ENCODE measurements at places on chromosomes 6 and 20. TPM values are rescaled to one million over a fixed set of nuclear protein-coding genes. Genes with fewer than 3 reads are reported as not detected.

GRCh38 chr6:44161997-44162338 lies 3.3 kb downstream of the CAPN11 start:
- no peak for DNase-seq

GRCh38 chr20:59806578-59806975 lies 126.9 kb downstream of the SYCP2 start:
- DNase-seq = no peak

GRCh38 chr6:71236926-71237434 lies 51.6 kb upstream of the OGFRL1 start:
- DNase-seq = no peak

DNA sequence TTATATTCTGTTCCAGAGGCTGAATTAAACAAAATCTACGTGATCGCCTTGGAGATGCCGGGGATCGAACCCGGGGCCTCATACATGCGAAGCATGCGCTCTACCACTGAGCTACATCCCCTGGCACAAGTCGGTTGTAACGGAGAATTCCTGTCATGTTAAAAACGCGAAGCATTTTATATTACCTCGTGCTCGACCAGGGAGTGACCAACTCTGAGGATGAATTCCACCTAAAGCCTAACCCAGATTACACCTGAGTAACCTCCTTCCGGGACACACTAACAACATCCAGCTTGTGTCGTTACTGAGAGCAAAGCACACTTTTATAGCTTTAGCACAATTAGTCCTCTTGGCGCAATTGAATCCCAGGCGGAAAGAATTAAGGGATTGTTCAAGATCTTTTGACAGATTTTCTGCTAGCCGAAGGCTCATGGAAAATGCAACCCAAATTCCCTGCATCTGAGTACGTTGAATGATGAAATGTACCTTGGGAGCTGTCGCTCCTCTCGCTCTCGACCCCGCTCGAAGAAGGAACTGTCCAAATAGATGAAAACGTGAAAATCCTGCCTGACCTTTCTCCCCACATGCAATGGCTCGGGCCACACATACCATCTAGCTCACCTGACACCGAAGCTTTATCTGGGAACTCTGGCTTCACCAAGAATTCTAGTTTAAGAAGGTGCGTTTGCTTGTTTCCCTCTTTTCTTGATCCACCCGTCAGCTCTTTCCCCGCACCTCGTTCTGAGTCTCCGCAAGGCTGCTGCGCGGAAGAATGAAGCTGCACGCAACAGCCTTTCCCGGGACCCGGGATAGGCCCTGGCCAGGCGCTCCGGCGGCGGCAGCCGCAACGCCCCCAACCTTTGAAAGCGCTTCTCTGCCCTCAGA lies 148.3 kb downstream of the GPX5 start:
- no peak for DNase-seq

GRCh38 chr6:161463071-161463470 lies 189.2 kb upstream of the AGPAT4 start:
- DNase-seq = no peak

DNA sequence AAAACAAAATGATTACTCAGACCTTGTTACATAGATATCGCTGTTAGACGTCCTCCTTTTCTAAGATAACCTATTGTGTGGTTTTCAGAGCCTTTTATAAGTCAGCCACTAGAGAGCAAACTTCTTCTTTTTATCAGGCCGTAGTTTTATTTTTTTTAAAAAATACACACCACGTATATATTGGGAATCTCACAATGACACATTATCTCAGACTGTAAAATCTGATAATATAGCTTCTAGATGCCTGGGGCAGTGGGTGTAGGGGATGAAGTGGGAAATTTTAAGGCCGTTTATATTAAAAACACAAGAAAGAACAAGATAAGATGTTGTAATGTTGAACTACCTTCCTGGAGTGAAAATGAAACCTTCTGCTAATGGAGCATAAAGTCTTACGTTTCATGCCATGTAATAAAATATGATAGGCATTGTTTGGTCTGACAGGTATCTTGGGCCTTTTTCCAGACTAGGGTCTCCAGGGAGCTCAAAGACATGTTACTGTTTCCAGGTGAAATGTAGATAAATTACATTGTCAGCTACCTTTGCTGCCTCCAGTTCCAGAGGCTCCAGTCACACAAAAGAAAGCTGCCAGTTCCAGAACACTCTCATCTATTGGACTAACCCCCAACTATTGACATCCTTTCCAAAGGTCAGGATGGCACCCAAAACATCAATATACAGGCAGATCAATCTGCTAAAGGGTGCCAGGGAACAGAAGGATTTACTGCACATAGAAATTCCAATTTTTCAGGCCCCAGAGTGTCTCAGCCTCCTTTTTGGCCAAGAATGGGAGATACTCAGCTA lies 130.2 kb upstream of the AKIRIN2 start:
- no peak for DNase-seq

- DNase-seq = no peak
Observed at GRCh38 chr6:107867302-107867615, 43.1 kb upstream of the SCML4 start.

DNA sequence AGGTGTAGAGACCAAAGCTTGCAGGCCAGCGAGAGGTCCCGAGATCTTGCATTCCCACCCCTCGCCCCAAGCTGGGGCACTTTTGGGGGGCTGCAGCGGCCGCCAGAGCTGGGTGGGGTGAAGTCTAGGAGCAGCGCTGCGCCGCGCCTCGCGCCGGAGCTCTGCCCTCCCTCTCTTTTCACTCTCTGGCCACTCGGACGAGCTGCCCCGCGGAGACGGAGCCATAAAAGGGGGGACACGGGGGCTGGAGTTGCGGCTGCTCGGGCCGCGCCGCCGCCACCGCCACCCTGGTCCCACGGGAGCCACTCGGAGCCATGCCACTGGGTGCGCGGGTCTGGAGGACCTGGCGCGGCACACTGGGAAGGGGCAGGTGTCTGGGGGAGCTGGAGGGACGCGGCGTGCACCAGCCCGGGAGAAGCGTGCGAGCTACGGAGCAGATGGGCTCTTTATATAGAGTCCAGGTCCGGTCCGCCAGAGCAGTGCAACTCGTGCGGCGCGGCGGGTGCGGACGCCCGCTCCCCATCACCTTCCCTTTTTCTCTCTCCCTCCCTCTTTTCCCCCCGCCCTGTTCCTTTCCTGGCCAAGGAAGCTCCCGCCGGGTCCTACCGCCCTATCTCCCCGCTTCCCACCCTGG lies 687 bp upstream of the HTR1B start:
- no peak for DNase-seq

DNA sequence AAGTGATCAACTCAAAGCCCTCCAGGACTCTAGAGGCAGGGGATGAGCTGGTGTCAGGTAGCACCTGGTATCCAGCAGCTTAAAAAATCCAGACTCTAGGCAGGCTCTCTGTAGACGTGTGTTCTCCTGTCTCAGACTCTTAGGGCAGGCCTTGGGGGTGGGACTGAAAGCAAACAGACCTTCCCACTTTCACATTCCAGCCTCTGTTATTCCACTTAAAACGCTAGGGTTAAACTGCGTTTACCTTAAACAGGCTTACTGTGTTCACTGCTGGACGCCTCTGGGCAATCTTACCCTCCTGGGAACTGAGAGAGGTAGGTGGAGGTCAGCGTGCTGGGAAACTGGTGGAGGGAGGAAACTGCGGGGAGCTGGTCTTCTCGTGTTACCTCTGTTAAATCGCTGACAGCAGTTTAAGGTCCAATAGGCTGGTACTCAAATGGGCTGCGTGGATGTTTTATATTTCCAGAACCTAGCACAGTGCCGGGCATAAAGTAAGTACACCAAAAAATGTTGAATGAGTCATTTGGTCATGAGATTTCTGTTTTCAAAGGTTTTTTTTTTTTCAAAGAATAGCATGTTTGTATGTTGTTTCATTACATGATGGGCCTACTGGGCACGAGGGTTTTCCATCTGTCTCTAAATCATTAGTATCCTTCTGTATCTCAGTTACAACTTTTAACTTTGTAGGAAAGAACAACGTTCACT lies at the start of gene GCNT2:
TSS of gene GCNT2 (plus strand) at position 248 of the 705 bp plus-strand sequence. CDS start 7,561 bp downstream, outside the sequence.
- no peak for DNase-seq

DNA sequence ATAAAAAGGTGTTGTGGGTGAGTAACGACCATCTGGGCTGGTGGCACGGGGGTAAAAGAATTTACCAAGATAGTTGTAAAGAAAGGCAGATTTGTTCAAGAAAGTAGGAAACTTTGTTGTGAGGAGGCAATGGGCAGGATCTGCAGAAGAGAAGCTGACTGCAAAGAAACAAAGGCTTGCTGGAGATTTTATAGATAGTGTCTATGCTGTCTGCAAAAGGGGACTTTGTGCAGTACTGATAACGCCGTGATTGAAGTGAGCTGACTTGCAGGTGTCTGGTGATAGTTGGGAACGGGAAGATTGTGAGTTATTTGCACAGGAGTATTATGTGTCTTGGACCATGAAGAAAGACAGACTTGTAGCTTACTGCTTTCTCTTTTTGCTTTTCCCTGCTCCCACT lies 36.8 kb upstream of the GSTA3 start:
- DNase-seq = no peak

GRCh38 chr6:88629838-88630494 lies 333.5 kb downstream of the RNGTT start:
- DNase-seq = no peak

DNA sequence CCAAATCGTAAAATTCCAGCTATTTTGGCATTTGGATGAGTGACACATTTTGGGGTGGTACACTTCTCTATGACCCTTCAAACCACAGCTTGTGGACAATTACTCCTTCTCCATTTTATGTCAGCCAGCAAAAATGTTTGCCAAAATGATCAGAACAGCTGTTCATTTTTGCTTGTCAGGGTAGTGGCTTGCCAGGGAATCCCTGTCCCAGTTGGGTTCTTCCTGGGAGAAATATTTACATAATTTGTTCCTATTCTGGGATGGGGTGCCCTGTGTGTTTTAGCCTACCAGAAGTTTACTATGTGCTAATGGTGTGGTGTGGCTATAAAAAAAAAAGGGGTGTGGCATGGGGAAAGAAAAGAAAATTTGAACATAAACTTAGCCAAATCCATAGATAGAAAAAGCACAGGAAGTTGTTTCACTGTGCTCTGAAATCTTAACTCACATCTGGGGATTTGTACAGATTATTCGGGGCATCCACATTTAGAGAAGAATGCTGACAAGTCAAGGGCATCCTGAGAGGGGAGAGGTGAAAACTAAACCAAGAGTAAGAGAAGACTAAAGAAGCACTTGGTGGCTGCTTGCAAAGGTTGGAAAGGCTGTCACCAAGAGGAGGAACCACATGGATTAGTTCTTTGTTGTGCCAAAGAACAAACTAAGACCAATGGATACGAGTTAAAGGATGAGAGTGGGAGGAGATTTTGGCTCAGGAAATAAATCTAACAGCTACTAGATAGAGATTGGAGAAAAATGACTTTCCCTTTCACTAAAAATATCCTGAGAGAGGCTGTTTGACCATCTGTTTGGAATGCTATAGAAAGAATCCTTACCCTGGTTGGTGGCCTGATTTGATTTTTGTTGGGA lies 55.2 kb upstream of the RBM24 start:
- no peak for DNase-seq

DNA sequence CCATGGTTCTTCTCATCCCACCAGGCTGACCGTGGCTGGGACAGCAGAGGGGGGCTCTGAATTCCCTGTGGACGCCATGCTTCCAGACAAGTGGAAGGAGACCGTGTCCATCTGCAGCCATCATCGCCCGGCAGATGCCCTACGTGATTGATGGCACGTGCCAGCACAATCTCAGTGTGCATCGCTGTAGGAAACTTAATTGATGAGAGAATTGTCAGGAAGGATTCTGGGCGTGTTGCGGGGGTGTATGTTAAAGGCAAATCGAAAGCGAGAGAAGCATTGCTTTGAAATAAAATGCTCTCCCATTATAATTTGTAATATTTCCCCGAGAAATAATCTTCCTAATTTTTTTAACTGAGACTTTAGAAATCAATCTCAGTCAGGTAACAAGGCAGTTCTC lies 185.5 kb upstream of the CDH4 start:
- DNase-seq = no peak

GRCh38 chr6:168655462-168656152 lies 214.6 kb downstream of the SMOC2 start:
- DNase-seq = no peak

- no peak for DNase-seq
Observed at GRCh38 chr20:25251019-25251418, 3.1 kb downstream of the PYGB start.

GRCh38 chr6:70753870-70754380 lies 86.2 kb downstream of the SMAP1 start:
- DNase-seq = no peak

Gene TGM3
- 46.0 TPM for total RNA-seq

Gene TOX2
- 0.40 TPM for total RNA-seq

Gene MEP1A
- total RNA-seq = not detected

Gene RIMS4
- 0.64 TPM for total RNA-seq

Gene STMND1
- total RNA-seq = 0.49 TPM
